Omental fat pad (tissue), 4 donors: ENCODE measurements at places on chromosomes 7 and 10. TPM values are rescaled to one million over a fixed set of nuclear protein-coding genes. Genes with fewer than 3 reads are reported as not detected.

The RBM28 gene
- 27.1 TPM for total RNA-seq

The NAT16 gene
- total RNA-seq, result 0.09 TPM

The CYP2C9 gene
- not detected for total RNA-seq

The ASZ1 gene
- not detected for total RNA-seq

The SLC39A12 gene
- not detected for total RNA-seq

The PARP12 gene
- total RNA-seq, result 15.6 TPM

The CPA4 gene
- 3.0 TPM for total RNA-seq

The PAX4 gene
- not detected for total RNA-seq

The LRMDA gene
- total RNA-seq, result 12.9 TPM

The KCP gene
- total RNA-seq, result 3.3 TPM

- no peak for DNase-seq
Observed at GRCh38 chr7:114922026-114922651, at the start of gene MDFIC. Gene MDFIC (plus strand): TSS chr7:114922094. CDS start chr7:114923034, 940 bp downstream.

DNA sequence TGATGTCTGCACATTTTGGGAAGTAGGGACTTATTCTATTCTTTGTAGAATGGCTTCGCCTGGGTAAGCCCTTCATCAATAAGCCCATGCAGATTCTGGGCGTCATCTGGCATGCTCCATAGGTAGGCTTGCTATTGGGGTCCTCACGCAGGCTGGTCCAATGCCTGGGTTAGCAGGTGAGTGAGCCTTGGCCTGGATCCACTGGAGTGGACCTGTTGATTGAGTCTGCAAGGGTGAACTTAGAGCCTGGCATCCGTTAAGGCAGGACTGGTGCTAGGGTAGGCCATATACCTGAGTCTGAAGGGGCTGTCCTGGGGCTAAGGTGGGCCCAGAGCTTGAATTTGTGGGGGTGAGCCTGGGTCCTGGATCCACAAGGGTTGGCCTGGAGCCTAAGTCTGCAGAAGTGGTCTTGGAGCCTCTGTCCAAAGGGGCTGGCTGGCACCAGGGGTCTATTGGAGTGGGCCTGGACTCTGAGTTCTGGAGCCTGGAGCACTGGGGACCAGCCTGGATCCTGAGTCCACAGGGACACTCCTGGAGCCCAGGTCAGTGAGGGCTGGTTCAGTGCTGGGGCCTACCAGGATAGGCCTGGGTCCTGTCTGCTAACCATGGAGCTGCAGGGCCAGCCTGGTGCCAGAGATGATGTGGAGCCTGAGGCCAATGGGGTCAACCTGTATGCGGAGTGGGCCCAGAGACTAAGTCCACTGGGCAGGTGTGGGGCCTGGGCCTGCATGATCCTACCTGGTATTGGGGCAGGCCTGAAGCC lies 297.7 kb downstream of the PTPRN2 start:
- no peak for DNase-seq

- DNase-seq, result no peak
Observed at GRCh38 chr7:11317766-11318165, 344.1 kb downstream of the PHF14 start.

DNA sequence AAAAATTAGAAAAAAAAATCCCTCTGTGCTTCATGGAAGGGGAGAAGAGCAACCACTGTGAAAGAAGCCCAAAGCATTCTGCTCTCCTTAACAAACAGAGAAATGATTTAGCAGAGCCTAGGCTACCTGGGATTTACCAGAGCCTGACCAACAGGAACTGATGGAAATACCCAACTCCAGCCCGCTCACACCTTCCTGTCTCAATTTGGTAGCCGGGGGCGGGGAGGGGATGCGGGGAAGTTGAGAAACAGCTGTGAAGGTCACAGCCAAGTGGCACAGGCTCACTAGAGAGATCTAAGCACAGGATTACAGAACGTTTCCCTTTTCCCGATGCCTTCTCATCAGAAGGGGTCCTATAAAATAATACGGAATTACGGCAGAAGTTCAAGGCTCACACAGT lies 17.6 kb downstream of the RSU1 start:
- DNase-seq, result no peak

DNA sequence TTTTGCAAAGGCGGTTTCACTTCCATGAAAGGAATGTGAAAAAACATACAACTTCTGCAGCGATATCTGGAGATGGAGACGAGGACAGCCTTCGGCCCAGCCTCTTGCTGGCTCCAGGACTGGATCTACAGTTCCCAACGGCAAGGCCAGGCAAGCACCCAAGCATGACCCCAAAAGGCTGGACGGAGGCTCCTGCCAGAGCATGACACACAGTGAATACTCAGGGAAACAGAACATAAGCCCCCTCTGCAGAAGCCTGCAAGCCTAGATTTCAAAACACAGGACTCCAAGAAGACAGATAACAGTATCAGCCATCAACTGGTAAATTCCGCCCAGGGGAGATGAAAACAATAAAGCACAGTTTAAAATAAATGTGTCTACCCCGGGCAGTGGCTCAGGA lies 3.3 kb upstream of the LRRC27 start:
- no peak for DNase-seq

GRCh38 chr10:51427758-51428157 lies 271.6 kb downstream of the CSTF2T start:
- DNase-seq, result no peak

GRCh38 chr7:24910551-24911212 lies 69.3 kb downstream of the OSBPL3 start:
- no peak for DNase-seq

DNA sequence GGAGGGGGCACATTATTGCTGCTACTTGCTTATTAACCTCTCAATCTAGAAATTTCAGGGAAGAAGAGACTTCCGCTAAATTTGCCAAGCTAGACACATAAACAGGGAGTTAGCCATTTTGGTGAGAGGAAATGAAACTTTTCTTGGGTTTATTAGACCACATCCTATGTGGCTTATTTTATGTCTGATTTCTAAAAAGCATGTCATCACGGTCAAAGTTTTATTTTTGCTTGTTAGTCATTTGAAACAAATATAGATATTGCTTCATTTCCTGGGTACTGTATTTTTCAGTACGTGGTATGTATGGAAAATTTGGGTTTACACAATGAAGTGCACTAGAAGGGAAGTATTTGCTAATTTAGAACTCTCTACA lies 144.1 kb downstream of the TCF7L2 start:
- DNase-seq, result no peak

DNA sequence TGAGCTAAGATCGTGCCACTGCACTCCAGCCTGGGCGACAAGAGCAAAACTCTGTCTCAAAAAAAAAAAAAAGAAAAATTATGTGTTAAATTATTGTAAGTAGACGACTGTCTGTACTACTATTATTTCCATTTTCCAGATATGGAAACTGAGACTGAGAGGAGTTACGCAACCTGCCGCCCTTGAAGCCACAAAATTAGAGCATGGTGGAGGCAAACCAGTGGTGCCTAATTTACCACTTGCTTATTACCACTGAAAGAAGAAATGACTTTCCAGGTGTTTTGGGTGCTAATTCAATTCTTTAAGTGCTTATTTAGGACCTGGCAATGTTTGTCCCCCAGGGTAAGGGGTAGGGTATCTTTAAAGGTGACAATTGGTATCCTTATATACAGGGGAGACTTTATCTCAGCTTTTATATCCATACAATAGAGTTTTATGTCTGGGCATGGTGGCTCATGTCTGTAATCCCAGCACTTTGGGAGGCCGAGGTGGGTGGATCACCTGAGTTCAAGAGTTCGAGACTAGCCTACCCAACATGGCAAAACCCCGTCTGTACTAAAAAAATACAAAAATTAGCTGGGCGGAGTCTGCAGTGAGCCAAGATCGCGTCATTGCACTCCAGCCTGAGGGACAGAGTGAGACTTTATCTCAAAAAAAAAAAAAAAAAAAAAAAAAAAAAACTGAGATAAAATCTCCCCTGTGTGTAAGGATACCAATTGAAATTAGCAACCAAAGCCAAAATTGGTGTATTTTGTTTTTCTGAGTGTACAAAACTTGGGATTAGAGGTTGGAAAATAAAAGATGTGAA lies 16.6 kb upstream of the CAMK1D start:
- DNase-seq, result no peak

DNA sequence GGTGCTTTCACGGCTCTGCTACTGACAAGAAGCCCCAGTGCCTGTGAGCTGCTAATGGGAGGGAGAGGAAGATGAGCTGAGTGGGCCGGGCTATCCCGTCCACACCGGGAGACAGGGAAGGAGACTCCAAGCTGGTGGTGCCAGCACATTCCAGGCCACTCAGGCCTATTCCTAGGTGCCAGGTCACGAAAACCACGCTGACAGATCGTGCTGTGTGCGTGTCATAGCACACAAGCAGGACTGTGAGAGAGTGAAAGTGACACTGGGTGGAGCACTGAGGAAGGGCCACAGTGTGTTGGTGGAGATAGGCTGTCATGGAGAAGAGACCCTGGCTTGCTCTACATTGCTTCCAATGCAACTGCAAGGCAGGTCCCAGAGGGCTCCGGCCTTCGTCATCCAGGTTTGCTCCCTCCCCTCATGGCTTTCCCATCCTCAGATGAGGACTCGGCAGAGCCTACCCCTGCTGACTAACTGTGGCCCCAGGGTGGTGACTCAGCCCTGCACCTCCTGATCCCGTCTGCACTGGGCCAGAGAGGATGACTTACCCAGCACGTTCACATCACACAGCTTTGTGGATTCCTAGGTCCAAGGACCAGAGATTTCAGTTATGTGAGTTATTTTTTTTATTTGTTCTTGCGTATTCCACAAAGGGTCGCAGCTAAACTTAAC lies 167.3 kb downstream of the EGFR start:
- DNase-seq, result no peak

DNA sequence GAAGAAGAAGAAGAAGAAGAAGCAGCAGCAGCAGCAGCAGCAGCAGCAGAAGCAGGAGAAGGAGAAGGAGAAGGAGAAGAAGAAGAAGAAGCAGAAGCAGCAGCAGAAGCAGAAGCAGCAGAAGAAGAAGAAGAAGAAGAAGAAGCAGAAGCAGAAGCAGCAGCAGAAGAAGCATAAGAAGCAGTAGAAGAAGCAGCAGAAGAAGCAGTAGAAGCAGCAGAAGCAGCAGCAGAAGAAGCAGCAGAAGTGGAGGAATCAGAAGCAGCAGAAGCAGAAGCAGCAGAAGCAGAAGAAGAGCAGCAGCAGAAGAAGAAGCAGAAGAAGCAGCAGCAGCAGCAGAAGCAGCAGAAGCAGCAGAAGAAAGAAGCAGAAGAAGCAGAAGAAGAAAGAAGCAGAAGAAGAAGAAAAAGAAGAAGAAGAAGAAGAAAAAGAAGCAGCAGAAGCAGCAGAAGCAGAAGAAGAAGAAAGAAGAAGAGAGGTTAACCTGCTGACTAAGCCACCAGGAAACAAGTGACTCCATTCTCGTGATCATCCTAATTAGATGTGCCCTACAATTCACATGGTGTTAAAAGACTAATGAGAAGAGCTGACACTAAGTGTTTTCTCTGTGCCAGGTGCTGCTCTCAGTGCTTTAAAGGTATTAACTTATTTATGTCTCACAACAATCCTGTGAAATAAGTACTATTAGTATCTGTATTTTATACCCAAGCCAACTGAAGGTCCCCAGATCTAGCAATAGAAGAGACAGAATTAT lies 11.6 kb downstream of the CDNF start:
- no peak for DNase-seq

- no peak for DNase-seq
Observed at GRCh38 chr10:13669182-13669855, 82.6 kb downstream of the PRPF18 start.

DNA sequence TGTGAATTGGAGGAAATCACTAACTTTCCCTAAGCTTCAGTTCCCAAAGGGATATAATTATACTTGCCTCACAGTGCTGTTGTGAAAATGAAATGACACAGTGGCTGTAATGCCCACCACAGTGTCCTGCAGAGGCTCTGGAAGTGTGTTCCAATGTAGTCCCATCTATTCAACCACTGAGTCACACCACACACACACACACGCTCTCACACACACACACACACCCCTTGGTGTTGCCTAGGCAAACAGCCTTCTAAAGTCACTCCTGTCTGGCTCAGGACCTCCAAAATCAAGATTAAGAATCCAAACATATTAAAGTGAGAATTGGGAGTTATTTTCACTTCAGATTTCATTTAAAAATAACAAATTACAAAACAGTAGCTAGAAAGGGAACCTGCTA lies 73.3 kb downstream of the NRCAM start:
- DNase-seq, result no peak

GRCh38 chr10:70348228-70348850 lies 34.1 kb downstream of the LRRC20 start:
- DNase-seq, result no peak

DNA sequence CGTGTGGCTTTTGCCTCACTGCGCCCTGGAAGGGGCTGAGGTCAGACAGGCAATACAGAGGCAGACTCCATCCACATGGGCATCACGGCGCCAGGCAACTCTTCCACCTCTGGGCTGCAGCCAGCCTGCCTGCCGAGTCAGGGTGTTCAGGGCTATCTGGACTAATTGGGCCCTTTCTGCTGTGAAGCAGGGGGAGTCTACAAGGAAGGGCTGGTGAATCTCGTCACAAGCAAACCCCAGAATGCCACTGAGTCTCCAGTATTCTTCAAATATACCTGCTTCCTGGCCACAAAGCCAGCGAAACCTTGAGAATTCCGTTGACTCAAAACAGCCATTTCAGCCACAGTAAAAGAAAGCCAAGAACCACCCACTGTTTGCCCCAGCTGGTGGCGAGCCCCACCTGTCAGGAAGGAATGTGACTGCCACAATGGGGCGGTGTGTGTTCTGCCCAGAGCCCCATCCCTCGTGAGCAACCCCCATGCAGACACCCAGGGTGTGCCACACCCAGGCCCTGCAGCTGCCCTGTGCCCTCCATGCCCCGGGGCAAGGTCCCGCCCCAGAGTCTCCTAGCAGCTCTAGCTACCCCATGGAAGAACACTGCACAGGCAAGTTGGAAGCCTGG lies 117.3 kb downstream of the FAM53B start:
- DNase-seq, result no peak

- DNase-seq, result no peak
Observed at GRCh38 chr7:66539902-66540375, 88.7 kb upstream of the KCTD7 start.

GRCh38 chr10:125515571-125515970 lies 167.4 kb downstream of the TEX36 start:
- DNase-seq, result no peak

DNA sequence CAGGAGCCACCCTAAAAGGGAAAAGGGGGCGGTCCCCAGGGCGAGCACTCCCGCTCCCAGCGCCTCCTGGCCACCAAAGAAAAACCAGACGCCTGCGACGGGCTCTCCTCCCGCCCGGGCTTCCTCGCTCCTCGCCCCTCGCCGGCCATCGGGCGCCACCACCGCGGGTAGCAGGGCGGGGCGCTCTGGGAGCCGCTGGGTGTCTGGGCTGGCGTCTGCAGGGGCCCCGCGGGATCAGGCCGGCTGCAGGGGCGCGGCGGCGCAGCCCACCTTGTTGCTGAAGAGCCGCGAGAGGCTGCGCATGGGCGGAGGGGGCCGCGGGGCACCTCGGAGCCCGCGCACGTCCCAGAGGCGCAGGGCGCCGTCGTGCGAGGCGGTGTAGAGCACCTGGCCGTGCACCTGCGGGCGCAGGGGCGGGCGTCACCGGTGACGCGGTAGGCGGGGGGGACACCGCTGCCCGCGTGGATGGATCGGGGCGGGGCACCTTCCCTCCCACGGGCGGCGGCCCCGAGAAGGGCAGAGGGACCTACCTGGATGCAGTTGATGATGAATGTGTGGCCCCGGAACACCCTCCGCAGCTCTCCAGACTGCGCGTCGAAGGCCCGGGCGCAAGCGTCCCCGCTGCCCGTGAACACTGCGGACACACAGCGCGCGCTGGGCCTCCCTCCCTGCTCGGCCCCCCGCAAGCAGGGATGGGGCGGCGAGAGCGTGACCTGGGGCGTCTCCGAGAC lies 28.3 kb downstream of the WDR86 start:
- no peak for DNase-seq
